ENCODE measurements at places on chromosomes 4 and X.

- peaks cover 12% of the 10 kb centered on the region for H3K27me3 ChIP-seq
- no peaks in the 10 kb centered on the region for H3K4me1 ChIP-seq
- no peak for DNase-seq
- H3K36me3 ChIP-seq: no peaks in the 10 kb centered on the region
Measured at GRCh38 chr4:121449416-121449815, 68.6 kb upstream of the QRFPR start.

DNA sequence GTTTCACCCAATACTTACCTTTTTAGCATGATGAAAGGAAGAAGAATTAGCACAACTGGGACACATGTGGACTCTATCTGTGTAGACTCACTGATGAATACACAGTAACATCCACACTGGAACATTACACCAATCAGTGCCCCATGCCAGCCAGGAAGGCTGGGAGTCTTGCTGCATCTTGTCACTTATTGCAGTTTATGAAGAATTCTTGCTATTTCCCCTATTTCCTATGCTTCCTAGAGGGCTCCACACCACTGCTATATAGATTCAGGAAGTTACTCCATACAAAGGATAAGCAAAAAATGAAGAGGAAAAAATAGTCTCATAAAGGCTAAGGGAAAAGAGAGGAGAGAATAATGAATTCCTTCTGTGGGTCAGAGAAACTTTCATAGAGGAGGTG, 201.0 kb downstream of the CAMK2D start:
- peaks cover 21% of the 10 kb centered on the region for H3K4me1 ChIP-seq
- no peaks in the 10 kb centered on the region for H3K27me3 ChIP-seq
- no peaks in the 10 kb centered on the region for H3K36me3 ChIP-seq
- no peak overlapping the region for H3K4me3 ChIP-seq
- no peak overlapping the region for H3K27ac ChIP-seq

GRCh38 chr4:7981738-7982394, 42.2 kb upstream of the AFAP1 start:
- H3K27ac ChIP-seq: no peak overlapping the region
- no peaks in the 10 kb centered on the region for H3K36me3 ChIP-seq
- peaks cover 6% of the 10 kb centered on the region for H3K27me3 ChIP-seq
- DNase-seq: no peak

DNA sequence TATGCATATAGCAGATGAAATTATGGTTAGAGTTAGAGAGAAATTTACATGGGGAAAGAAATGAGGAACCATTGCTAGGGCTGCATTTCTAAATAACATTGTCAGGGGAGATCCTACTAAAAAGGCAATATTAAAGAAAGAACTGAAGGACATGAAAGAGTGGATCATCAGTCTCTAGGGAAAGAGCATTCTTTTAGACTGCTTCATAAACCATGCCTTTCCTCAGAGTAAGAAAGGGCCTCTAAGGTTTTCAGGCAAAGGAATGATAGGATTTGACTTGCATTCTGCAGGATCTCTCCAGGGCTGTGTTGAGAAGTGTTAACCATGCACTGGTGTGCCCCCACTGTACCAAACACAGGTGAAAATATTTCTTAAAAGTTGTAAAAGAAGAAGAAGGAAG, 385.4 kb upstream of the MAD2L1 start:
- H3K36me3 ChIP-seq: no peaks in the 10 kb centered on the region
- H3K4me3 ChIP-seq: no peak overlapping the region

DNA sequence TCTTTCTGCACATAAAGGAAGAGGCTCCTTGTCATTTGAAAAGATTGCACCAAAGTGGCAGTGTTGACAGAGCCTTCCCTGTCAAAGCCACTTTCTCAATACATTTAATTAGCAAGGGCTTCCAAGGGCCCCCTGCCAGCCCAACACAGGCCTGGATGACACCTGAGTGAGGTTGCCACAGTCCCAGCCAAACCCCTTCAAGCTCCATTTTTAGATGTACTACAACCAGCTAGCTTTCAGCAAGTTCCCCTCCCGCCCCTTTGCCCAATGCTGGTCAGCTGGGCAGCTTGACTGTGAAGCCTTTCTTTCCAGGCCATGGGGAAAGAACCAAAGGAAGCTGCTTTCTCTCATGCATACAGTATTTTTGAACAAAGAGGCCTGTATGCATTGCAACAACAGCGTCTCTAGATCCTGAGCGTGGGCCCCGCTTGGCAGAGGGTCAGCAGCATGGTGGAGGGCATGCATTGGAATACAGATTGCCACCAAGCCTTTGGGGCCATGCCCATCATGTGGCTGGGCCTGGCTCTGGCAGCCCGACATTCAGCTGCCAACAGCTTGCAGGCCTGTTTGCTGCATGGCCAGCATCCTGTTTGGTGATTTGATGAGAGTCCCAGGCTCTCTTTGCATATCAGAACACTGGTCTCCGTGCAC, 261.1 kb upstream of the GATB start:
- H3K36me3 ChIP-seq: no peaks in the 10 kb centered on the region
- peaks cover 5% of the 10 kb centered on the region for H3K4me1 ChIP-seq
- no peak for DNase-seq
- no peaks in the 10 kb centered on the region for H3K27me3 ChIP-seq
- H3K4me3 ChIP-seq: no peak overlapping the region

GRCh38 chr4:176377780-176378179, 58.0 kb downstream of the SPCS3 start:
- no peak overlapping the region for H3K4me3 ChIP-seq
- H3K4me1 ChIP-seq: no peaks in the 10 kb centered on the region
- no peaks in the 10 kb centered on the region for H3K36me3 ChIP-seq
- no peak overlapping the region for H3K27ac ChIP-seq
- DNase-seq: no peak

DNA sequence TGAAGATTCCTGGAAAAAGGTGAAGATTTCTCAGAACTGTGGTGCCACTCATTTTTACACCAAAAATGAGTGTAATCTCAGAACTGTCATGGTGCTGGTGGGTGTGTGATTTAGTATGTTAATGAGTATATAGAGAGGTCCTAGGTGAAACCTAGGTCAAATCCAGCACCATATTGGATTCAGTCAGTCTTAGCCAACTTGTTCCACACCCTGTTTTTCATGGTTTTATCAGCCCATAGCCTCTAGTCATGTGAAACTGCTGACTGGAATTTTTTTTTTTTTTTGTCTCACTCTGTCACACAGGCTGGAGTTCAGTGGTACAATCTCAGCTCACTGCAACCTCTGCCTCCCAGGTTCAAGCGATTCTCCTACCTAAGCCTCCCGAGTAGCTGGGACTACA, 58.0 kb downstream of the LAS1L start:
- no peaks in the 10 kb centered on the region for H3K4me1 ChIP-seq
- H3K36me3 ChIP-seq: no peaks in the 10 kb centered on the region
- H3K4me3 ChIP-seq: no peak overlapping the region
- H3K27me3 ChIP-seq: peaks cover 10% of the 10 kb centered on the region

GRCh38 chr4:113880240-113881028, 99.0 kb downstream of the ARSJ start:
- H3K36me3 ChIP-seq: no peaks in the 10 kb centered on the region
- H3K4me3 ChIP-seq: no peak overlapping the region
- no peaks in the 10 kb centered on the region for H3K4me1 ChIP-seq
- DNase-seq: no peak
- H3K27me3 ChIP-seq: peaks cover 3% of the 10 kb centered on the region
- no peak overlapping the region for H3K27ac ChIP-seq

DNA sequence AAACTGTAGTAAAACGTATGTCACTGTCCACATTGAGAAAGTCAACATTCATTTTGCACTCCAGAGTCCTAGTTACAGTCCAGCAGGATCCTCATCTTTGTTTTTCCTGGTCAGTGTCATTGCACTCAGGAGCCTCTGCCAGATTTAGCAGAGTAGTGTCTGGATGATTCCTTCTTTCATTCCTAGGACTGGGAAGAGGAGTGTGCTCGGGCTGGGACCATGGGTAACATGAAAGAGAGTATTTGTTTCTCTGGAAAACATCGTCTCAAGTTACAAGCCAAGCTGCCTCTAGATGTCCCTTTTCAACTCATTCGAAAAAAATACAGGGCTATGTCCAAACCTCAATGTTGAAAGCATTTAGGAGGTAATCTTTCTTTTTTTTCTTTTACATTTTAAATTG, 69.9 kb upstream of the TNIP3 start:
- DNase-seq: no peak
- no peak overlapping the region for H3K4me3 ChIP-seq
- no peak overlapping the region for H3K27ac ChIP-seq
- no peaks in the 10 kb centered on the region for H3K4me1 ChIP-seq
- no peaks in the 10 kb centered on the region for H3K36me3 ChIP-seq

- no peaks in the 10 kb centered on the region for H3K4me1 ChIP-seq
- H3K27ac ChIP-seq: no peak overlapping the region
- H3K36me3 ChIP-seq: no peaks in the 10 kb centered on the region
- peaks cover 8% of the 10 kb centered on the region for H3K27me3 ChIP-seq
- no peak overlapping the region for H3K4me3 ChIP-seq
Measured at GRCh38 chr4:17238633-17239032, 273.3 kb downstream of the QDPR start.

DNA sequence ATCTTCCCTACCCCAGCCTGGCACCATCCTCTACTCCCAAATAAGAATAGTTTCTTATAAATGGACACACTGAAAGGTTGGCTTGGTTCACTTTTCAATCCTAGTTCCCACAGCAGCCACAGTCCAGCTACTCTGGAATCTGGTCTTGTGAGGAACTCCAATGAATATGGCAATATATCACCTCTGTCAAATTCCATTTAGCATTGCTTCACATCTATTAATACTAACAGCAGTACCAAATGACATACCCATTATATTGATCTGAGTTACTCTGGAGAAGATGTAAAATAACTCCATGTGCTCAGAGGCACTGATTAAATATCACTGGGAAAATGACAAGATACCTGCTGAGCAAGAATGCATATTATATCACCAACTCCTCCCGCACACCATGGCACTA, 8.6 kb downstream of the OPHN1 start:
- H3K36me3 ChIP-seq: no peaks in the 10 kb centered on the region
- H3K27me3 ChIP-seq: peaks cover 30% of the 10 kb centered on the region
- peaks cover 4% of the 10 kb centered on the region for H3K4me1 ChIP-seq
- H3K4me3 ChIP-seq: no peak overlapping the region
- H3K27ac ChIP-seq: no peak overlapping the region

DNA sequence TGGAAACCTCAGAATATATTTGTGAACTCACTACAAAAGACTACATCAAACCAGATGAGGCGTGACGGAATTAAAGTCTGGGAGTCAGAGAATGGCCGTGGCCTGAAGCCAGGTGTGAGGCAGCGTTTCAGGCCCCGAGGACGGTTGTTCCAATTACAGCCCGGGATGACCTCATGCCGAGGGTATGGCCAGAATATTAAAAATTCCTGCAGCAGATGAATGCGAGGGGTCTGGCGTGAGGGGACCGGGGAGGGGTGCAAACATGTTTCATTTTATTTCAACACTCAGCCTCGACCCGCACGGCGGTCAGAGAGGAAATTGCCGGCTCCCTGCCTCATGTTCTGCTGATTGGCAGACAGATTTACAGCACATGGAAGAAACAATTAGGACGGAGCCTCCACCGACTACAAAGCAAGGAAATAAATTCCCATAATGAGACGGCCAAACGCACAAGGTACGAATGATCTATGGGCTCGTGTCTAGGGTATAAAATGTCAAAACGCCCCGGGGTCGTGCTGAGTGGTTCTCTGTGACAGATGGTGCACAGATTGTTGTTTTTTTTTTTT, 289.7 kb downstream of the SHOX start:
- H3K4me3 ChIP-seq: no peak overlapping the region
- no peaks in the 10 kb centered on the region for H3K4me1 ChIP-seq
- peaks cover 3% of the 10 kb centered on the region for H3K27me3 ChIP-seq
- no peaks in the 10 kb centered on the region for H3K36me3 ChIP-seq

DNA sequence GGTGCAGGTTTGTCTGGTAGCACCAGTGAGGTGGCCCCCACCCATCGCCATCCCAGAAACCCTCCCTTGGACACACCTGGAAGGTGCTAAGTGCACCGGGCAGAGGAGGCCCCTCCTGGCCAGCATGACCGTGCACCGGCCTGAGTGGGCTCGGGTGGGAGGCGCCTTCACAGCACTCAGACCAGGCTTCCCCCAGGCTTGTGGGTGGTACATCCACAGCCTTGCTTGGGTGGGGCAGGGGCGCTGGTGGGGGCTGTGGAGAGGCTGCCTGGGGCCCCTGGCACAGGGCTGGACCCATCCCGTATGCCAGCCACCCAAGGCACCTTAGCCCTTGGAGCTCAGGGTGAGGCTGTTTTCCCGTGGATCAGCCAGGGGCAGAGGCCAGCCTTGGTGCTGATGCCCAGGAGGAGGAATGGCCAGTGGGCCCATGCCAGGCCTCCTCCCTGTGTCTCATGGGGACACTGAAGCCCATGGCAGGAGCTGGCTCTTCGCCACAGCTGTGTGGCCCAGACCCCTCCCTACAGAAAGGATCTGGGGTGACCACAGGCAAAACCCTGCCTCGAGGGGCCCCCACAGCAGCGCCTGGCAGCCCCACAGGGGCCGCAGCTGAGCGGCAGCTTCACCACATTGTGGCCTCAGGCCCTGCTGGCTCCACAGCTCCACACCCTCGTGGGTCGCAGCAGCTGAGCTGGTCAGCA, 21.4 kb downstream of the NKX1-1 start:
- H3K36me3 ChIP-seq: peaks cover 16% of the 10 kb centered on the region
- no peak overlapping the region for H3K27ac ChIP-seq
- H3K4me1 ChIP-seq: no peaks in the 10 kb centered on the region
- DNase-seq: peak; percentile 59
- no peaks in the 10 kb centered on the region for H3K27me3 ChIP-seq

DNA sequence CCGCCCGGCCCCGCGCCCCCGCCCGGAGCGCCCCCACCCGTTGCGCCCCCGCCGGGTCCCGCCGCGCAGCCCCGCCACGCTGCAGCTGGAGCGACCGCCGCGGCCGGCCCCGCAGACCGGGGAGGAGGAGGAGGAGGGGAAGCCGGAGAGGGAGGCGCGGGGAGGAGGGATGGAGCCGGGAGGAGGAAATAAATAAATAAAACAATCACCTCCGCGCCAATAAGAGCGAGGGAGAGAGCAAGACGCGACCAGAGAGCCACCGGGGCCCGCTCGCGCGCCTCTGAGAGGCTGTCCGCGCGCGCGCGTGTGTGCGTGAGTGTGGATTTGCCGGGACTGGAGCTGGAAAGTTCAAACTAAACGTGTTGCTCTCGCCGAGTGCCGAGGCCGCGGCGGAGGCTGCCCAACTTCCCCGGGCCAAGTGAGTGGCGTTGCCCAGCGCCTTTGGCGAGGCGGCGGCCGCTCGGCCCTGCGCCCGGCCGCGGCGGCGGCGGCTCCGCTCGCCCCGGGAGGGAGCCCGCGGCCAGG, 2184.4 kb upstream of the TENM3 start:
- no peak overlapping the region for H3K4me3 ChIP-seq
- peaks cover 18% of the 10 kb centered on the region for H3K27me3 ChIP-seq
- no peak for DNase-seq

- DNase-seq: no peak
- H3K36me3 ChIP-seq: no peaks in the 10 kb centered on the region
- H3K4me3 ChIP-seq: peak overlapping the region; percentile 96
- H3K27me3 ChIP-seq: no peaks in the 10 kb centered on the region
- peaks cover 37% of the 10 kb centered on the region for H3K4me1 ChIP-seq
Measured at GRCh38 chr4:47484168-47484567, 907 bp upstream of the ATP10D start.

DNA sequence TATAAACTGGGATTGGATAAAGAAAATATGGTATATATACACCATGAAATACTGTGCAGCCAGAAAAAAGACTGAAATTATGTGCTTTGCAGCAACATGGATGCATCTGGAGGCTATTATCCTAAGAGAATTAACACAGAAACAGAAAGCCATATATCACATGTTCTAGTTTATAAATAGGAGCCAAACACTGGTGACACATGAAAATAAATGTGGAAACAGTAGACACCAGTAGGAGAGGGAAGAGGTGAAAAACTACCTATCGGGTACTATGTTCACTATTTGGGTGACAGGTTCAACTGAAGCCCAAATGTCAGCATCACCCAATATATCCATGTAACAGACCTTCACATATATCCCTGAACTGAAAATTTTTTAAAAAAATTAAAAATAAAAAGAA, 725.1 kb downstream of the C4orf33 start:
- no peaks in the 10 kb centered on the region for H3K4me1 ChIP-seq
- no peaks in the 10 kb centered on the region for H3K36me3 ChIP-seq
- no peak overlapping the region for H3K27ac ChIP-seq
- H3K4me3 ChIP-seq: no peak overlapping the region
